ENCODE measurements at places on chromosomes 4 and X.

GRCh38 chr4:138401334-138401733 is 159.2 kb upstream of the SLC7A11 start:
- DNase-seq: no peak

DNA sequence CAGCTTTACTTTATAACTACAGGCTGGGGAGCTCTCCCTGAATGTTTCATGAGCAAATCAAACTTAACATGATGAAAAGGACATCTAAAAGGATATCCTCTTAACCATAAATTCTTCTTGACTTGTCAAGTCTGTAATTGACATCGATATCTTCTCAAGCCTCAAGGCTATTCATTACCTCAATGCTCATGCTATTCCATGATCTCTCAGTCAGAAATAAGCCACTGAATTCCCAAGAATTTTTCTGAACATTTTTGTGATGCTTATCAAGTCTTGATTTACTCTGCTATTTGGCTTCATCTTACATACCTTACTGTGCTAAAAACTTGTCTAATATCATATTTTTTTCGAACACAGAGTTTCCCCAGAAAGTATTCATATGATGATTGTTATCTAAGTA is 433.4 kb downstream of the PDGFC start:
- DNase-seq: no peak

DNA sequence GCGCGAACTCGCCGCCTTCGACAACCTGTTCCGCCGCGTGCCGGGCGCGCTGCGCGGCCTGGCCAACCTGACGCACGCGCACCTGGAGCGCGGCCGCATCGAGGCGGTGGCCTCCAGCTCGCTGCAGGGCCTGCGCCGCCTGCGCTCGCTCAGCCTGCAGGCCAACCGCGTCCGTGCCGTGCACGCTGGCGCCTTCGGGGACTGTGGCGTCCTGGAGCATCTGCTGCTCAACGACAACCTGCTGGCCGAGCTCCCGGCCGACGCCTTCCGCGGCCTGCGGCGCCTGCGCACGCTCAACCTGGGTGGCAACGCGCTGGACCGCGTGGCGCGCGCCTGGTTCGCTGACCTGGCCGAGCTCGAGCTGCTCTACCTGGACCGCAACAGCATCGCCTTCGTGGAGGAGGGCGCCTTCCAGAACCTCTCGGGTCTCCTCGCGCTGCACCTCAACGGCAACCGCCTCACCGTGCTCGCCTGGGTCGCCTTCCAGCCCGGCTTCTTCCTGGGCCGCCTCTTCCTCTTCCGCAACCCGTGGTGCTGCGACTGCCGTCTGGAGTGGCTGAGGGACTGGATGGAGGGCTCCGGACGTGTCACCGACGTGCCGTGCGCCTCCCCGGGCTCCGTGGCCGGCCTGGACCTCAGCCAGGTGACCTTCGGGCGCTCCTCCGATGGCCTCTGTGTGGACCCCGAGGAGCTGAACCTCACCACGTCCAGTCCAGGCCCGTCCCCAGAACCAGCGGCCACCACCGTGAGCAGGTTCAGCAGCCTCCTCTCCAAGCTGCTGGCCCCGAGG is 27.0 kb downstream of the NYX start:
- DNase-seq: no peak

DNA sequence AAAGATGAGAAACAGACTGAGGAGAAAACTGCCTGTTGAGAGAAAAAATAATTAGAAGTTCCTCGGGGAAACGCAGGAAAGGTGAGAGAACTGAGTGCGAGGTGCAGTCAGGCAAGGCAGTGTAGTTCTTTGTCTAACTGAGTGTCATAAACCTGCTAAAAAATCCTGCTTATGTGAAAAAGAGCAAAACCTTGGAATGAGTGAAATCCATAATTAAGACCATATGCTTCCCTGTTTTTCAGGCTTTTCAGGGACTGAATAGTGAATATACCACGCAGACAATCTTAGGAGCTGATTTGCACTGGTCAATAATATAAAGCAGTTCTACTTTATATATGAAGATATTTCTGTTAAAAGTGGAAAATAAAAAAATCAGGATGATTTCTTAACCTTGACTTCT is 104.9 kb downstream of the RASGEF1B start:
- no peak for DNase-seq

DNA sequence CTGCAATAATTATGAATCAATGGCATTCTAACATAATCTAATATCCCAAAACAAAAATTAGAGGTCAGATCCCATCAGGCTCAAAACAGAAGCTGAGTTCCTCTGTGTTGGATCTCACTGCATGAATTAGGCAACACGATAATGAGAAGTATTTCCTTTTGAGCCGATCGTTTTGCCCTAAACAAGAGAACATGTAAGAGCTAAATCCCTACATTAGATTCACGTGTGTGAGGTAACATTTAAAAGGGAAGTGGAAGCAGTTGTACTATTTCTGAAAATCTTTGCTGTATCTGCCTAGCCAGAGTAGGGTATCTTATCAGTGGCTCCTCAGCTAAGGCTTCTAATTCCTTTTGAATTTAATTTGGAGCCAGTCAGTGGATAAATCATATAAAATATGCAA is 115.6 kb downstream of the C4orf51 start:
- DNase-seq: no peak

DNA sequence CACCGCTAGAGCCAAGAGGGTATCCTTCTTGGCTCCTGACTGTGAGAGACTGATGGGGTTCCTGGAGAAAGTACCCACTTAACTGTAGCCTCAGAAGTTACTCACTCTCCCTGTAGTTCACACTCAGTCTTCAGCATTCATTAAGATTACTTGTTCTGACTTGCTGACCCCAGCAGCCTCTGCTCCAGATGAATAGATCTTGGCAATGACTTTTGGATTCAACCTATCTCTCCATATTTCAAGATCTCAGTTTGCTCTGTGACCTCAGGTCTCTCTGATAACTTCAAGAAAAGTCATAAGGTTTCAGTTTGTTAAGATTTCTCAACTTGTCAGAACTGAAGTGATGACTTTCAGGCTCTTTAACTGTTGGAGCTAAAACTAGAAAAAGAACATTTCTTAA is 825.6 kb downstream of the PCDH7 start:
- DNase-seq: no peak
